ENCODE measurements at places on chromosomes 12 and 14.

DNA sequence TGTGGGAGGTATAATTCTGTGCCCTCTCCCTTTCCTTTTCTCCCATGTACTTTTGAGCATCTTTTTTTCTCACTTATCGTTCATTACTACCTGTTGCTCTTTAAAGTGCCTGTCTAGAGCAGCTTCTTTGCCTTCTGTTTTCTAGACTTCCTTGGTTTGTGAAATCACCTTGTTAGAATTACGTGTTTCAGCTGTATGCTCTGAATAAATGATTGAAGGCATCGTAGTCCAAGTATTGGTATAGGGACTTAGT lies 1.3 kb downstream of the NEDD1 start:
- no peak for ATAC-seq

GRCh38 chr12:92886131-92886530 lies 43.0 kb downstream of the EEA1 start:
- ATAC-seq: no peak

DNA sequence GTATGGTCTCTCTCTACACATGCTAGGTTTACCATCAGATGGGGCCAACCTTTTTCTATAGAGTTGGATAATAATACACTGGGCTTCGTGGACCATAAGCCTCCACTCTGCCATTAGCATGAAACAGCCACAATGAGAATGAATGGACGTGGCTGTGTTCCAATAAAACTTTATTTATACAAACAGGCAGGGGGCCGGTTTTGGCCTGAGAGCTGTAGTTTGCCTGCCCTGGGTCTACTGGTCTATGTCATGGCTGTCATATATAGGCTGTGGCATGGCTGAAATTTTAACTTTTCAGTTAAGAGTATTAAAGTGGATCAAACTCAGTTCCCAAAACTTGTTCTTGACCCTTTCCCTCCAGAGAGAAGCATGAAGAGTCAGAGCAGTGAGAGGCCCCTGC lies 120.3 kb upstream of the MYL2 start:
- ATAC-seq: no peak

GRCh38 chr14:65936342-65936975 lies 523.9 kb downstream of the FUT8 start:
- ATAC-seq: no peak

DNA sequence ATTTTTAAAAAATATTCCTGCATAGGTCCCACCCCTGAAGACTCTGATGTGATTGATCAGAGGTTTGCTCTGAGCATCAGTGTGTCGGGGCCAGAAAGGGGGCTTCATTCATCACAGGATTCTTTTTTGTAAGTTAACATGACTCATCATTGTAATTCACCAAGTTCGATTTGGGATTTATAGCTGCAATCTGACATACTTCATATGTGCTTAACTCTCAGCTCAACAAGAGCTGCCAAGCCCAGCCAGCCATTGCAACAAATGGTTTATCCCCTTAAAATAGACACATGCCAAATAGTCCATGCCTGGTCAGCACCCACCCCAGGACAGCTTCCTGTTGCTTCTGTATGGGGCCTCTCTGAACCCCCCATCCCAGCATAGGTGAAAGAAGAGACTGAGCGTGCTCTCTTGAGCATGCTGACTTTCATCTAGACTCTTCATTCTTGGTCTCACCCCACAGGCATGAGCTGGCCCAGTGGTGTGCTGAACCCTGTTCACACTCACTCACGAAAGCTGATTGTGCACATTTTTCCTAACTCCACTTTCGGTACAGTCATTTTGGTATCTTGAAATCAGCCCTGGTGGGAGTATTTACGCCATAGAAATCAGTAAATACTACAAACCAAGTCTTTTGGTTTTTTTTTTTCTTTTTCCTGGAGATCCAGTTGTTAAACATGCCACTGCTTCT lies 101.4 kb downstream of the STAB2 start:
- ATAC-seq: no peak

DNA sequence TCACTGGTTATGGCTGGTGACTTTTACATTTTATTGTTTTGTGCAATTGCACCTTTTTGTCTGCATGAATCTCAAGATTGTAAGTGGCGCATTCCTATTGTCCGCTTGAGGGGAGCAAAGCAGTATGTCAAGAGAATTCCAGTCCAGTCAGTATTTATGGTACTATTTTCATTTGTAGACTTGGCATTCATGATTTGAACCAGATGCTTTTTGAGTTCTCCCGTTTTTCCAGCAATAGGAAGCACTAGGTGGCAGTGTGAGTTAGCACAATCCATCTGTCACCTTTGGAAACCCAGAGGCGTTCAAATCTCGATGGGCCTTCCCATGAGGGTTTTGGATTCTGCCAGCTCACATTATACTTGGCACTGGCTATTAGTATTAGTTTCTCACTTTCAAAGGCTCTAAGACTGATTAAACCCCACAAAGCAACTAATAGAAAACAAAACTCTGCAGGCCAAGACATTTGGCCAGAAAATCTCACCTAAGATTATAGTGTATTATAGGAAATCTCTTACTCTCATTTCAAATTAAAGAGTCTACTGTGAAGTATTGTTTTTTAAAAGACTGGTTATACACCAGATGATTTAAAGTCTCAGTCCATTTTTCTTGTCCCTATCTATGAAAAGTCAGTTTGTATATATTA lies 2.2 kb downstream of the DACT1 start:
- peak; percentile 66 for ATAC-seq

DNA sequence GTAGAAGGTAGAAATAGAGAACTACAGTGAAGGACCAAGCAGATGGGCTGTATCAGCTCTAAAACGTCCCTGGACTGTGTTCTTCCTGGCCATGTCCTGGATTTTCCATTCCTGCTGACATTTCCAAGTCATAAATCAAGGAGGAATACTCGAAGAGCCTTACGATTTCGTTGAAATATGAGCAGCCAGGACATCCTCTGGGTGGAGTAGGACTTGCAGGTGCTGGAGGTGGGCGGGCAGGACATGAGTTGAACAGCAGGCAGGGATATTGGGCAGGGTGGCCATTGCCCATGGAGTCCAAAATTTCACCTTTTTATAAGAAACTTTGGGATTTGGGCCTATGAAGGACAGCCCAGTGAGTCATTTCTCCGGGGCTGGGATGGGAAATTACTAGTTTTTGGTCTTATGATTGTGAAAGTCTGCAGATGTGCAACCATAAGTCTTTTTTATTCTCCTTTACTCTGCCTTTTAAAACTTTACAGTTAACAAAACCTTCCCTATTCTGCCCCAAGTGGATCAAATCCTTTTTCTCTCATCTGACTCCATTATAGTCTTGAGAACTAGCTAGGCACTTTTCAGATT lies 88.8 kb downstream of the TMX1 start:
- no peak for ATAC-seq

GRCh38 chr14:78005325-78005724 lies 164.8 kb upstream of the NRXN3 start:
- ATAC-seq: no peak

DNA sequence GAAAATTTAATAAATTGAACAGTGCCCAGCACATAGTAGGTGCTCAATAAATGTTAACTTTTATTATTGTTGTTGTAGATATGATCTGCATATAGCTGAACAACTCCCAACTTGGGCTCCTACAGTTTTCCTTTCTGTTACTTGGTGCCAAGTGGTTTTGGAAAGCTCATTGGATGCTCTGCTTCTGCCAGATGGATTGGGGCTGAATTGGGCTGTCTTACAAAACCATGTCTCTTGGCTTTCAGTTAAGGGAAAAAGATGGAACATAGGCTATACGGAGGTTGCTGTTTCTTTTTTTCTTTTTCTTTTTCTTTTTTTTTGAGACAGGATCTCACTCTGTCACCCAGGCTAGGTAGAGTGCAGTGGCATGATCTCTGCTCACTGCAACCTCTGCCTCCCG lies 140.7 kb upstream of the PWP1 start:
- no peak for ATAC-seq

- no peak for ATAC-seq
These were observed 132.8 kb downstream of the DIO2 start for GRCh38 chr14:80078501-80078900.

DNA sequence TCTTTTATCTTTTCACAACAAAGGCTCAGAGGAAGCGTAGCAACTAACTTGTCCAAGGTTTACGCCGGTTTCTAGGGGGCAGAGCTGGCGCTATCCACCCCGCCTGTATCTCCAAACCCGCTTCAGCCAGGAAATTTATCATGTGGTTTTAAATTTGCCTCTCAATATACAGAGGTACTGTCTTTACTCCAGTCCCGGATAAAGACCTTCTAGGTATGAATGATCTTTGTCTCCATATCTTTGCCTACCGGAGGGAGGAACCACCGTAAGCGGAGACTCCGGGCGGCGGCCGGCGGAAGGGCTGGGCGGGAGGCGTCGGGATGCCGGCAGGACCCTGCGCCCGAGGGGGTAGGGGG lies 693 bp upstream of the RIMKLB start:
- ATAC-seq: peak; percentile 50

DNA sequence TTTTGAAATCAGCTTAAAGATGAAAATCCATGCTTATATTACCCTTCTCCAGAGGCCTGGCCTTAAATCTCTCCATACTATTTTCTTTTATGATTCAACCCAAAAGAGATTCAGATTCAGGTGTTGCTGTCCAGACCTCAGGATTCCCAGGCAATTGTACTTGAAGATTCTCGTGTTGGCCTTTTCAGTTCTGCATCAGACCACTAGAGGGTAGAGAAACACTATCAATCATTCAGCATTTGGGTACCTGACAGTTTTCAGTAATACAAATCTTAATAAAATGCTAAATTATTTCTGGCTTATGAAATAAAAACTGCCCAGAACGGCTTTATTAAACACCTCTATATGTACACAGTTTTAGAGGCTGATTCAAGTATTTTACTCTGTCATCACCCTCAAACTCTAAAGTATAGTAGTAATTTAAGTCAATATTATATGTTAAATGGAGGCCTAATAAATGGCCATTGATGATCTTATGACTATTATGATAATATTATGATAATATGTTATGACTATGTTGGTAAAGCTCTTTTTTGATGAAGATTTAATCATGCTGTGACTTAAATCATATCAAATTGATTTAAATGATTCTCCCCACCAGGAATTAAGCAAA lies 301.1 kb downstream of the DUSP6 start:
- ATAC-seq: peak; percentile 90

GRCh38 chr12:125289970-125290369 lies 224.7 kb downstream of the AACS start:
- ATAC-seq: no peak

- peak; percentile 58 for ATAC-seq
These were observed 71.7 kb upstream of the RAP1B start for GRCh38 chr12:68538726-68539614.

Measured in SK-N-SH treated with all-trans-retinoic acid at 6 μM for 48 hours (cell line).